ENCODE measurements at places on chromosomes 2 and 18. TPM values are rescaled to one million over a fixed set of nuclear protein-coding genes. Genes with fewer than 3 reads are reported as not detected.
A peak's percentile ranks its signal among the peaks of the same experiment; 100 is the strongest.

DNA sequence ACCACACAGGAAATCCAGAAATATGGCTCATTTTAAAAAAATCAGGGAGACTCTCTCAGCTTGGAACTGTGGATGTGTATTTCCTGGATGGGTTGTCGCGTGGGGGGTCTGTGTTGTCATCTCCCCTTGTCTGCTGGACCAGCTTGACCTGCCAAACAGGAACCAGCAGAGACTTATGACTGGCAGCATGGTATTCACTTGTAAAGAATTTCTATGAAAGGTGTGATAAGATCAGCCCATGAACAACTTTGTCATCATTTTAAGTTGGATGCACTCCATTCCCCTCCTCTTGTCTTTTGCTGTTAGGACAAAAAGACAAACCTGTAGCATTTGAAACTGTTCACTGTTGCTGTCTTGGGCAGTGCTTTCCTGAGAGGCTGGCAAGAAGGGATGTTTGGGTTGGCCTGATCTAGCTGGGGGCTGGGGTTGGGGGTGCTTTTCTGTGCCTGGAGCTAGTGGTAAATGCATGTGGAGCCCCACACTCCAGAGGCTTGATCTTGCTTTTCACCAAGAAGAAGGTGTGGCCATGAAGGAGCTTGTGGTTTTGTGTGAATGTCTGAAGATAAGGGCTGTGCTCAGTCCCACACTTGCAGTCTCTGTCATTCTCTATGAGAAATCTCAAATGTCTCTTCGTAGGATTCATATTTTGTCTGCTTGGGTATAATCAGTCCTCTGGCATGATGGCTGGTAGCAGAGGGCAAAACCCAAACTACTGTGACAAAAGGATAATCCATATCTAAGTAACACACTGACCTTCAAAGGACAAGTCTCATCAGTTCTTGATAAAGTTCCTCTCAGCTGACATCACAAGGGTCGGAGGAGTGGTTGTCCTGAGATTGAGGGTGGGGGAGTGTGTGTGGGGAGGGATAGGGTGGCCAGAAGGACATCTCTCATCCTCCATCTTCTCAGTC is 39.0 kb downstream of the RALB start:
- H3K27me3 ChIP-seq: no peaks in the 10 kb centered on the region
- DNase-seq: peak; percentile 35
- H3K4me3 ChIP-seq: no peak overlapping the region
- peaks cover 43% of the 10 kb centered on the region for H3K4me1 ChIP-seq
- H3K36me3 ChIP-seq: peaks cover 33% of the 10 kb centered on the region
- H3K27ac ChIP-seq: peak overlapping the region; percentile 52

- peaks cover 10% of the 10 kb centered on the region for H3K27me3 ChIP-seq
- H3K27ac ChIP-seq: no peak overlapping the region
- no peaks in the 10 kb centered on the region for H3K36me3 ChIP-seq
- no peak overlapping the region for H3K4me3 ChIP-seq
- no peak for DNase-seq
- no peaks in the 10 kb centered on the region for H3K4me1 ChIP-seq
These were observed 20.9 kb downstream of the DYSF start for GRCh38 chr2:71474116-71474743.

The LRRC30 gene
- total RNA-seq: not detected

The IL36B gene
- total RNA-seq: not detected

All from Calu3 (cell line).